ENCODE measurements at places on chromosomes 7 and 10.

GRCh38 chr7:118330388-118330787, 105.9 kb downstream of the ANKRD7 start:
- DNase-seq, result no peak

DNA sequence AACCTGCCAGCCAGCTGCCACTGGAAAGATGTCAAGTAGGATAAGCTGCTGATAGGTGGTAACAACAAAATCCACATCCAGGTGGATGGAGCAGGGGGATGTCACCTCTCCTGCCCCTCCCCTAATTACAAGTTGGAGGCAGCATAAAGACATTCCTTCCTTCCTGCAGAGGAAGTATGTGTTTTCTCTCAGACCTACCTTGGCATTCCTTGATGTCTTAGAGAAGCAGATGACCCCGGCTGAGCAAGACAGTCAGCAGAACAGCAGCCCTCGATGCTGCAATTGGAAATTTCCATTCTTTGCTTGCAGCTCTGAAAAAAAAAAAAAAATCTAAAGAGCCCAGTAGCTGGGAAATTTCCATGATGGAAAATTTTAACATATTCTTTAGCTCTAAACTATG, 137.5 kb upstream of the MKLN1 start:
- DNase-seq, result no peak

DNA sequence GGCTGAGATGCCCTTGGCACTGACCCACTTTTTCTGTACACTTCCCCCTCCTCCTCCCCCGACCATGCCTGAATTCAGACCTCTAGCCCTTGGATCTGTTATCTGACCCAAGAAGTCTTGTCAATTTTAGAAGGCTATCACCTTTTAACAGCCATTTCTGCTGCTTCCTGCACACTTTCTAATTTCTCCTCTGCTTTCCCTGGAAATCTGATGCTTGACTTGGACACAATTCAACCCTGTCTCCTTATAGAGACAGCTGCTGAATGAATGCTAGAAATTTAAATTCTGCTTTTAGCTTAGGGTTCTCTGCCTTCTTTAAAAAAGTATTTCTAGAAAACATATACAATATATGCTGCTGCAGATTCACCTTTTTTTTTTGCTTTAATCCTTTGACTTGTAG, 417.9 kb upstream of the KLF6 start:
- DNase-seq, result no peak

DNA sequence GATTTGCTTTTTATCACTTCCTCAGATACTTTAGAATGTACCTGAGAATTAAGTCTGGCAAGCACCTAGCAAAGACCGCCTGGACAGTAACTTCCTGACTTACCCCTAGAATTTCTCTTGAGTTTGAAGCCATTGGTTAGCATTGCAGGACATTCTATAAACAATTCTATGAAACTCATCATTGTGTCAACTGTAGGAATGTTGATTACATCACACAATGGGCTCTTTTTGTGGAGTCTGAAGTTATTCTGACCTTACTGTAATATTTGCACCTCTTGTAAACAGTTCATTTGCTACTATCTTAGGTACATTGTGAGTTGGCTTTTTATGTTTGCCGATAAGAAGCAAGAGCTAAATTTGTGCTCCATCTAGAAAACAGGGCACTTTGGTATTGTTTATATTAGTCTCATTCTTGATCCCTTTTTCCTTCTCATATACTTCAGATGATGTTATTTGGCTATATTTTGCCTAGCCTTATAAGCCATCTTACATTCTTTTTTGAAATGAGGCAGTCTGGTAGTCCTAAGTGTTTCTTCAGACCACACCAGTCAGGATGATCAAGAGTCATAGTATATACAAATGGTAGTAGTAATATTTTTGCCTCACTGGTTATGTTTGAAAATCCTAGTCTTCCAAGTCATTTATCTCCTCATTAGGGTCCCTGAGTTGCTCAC, 52.4 kb downstream of the CASD1 start:
- peak; percentile 28 for DNase-seq

DNA sequence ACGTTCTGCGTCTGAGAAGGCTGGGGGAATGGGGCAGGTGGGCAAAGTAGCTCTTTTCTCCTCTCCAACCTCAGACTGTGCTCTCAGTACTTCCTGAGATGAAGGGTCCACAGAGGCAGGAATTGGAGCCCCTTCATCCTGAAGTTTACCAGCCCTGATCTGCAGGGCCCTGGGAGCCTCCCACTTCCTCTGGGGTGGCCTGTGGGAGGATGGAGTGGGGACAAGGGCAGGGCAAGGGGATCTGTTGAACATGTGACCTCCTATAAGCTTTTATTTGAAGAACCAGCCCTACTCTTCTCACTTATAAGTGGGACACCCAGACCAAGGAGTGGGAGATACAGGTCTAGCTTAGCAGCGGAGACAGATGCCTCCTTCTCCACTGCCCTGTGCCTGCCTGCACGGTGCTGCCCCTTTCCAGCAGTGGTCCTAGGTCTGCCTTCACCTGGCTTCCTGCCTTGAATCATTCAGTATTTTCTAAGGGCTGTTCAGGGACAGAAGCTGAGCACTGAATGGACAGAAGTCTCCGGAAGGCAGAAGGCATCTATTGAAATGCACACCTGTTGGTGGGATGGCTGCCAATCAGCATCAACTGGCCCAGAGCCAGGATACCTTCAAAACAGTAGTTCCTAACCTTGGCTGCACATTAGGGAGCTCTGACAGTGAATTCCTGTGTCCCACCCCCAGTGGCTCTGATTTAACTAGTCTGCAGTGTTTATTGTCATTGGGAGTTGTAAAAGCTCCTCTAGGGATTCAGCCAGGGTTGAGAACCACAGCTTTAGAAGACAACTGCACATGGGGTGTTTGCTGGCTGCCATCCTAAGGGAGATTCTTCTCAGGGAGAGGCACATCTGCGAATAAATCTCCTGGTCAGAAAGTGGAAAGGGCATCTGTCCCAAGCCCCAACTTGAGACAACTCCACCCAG, 2.7 kb upstream of the ARHGAP22 start:
- DNase-seq, result peak; percentile 55

GRCh38 chr7:128408709-128409595, 830 bp downstream of the IMPDH1 start:
- no peak for DNase-seq

GRCh38 chr10:70293169-70293843, 9.5 kb upstream of the NPFFR1 start:
- no peak for DNase-seq

GRCh38 chr7:107262857-107263256, 94.1 kb downstream of the HBP1 start:
- DNase-seq, result no peak

- DNase-seq, result no peak
These were observed 65.7 kb downstream of the GBF1 start for GRCh38 chr10:102311025-102311420.

- no peak for DNase-seq
These were observed 177.6 kb upstream of the PITRM1 start for GRCh38 chr10:3350205-3350604.

- no peak for DNase-seq
These were observed 421.4 kb downstream of the SDK1 start for GRCh38 chr7:3722396-3722922.

- DNase-seq, result no peak
These were observed 417.7 kb upstream of the CELF2 start for GRCh38 chr10:10600004-10600403.

GRCh38 chr10:69475433-69475830, 24.2 kb downstream of the TSPAN15 start:
- no peak for DNase-seq

- DNase-seq, result no peak
These were observed 78.1 kb upstream of the CYTH3 start for GRCh38 chr7:6350433-6351058.

- DNase-seq, result no peak
These were observed 181.3 kb downstream of the IMMP2L start for GRCh38 chr7:111380945-111381344.

DNA sequence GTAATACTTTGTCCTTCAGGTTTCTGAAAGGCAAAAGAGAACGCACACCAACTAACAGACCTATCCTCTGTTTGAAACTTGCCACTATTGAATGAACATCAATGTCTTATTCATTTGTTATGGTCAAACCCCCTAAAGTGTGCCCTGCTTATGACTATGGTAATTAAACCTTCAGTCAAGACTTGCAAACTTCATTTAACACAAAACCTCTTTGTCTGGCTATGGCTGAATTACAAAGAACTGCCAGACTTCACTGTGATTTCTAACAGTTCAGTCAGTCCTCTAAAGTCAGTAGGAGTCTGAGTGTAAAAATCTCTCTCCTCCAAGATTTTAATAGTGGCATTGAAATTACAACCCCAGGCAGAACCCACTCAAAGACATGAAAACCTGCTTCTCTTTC, 702.5 kb upstream of the LRRN3 start:
- DNase-seq, result no peak

- peak; percentile 74 for DNase-seq
These were observed 10.3 kb downstream of the SFXN3 start for GRCh38 chr10:101041252-101041761.

DNA sequence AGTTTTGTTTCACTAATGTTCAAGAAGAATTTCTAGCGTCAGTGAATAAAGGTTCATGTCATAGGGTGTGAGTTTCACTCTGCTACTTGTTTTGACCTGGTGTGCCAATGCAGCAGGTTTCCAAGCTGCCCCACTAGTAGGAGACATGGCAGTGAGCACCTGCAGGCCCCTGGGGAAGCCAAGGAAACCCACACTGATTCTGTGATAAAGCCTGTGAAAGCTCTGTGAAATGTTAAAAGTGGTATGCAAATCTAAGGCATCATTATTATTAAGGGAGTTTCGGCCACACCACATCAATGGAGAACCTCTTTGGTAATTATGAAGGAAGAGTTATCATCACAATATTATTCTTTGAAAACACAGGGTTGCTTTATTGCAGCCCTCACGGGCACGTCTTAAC, 46.4 kb downstream of the ABCB5 start:
- DNase-seq, result no peak

DNA sequence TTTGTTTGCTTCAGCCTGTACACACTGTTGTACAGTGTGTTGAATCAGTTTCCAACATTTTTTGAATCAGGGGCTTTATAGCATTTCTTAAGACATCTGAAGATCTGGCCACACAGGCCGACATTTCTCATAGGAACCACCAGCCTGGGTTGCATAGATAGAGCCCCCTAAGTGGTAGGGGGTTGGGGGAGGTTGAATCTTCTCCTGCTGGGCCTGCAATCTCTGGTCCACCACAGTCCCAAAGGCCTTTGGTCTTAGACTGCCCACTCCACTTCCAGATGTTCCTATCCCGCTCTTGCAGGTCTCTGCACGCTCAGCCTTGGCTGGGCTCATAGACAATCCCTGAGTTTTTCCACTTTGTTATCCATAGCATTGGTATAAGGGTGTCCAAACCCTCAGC, 75.4 kb upstream of the HABP2 start:
- no peak for DNase-seq

DNA sequence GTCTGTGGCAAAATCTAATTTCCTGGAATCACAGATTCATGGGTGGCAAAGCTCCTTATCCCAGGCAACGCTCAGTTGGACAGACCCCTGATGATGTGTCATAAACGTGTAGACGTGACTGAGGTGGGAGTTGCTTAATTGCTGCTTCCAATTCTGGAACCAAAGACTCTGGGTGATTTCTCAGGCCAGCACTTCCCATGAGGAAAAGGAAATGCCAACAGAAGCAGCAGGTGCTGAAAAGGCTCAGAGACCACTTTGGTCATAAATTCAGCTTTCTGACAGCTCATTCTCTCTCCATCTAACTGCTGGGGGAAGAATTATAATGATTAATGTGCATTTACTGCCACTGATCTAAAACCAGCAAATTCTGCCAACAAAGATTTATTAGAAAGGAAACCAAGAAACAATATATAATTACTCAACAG, 88.7 kb downstream of the OSBPL3 start:
- DNase-seq, result no peak

GRCh38 chr10:133258066-133258817, 18.4 kb downstream of the ADAM8 start:
- DNase-seq, result peak; percentile 65

GRCh38 chr10:23474626-23475025, 35.8 kb downstream of the OTUD1 start:
- no peak for DNase-seq

- no peak for DNase-seq
These were observed 109.7 kb upstream of the NAMPT start for GRCh38 chr7:106394526-106394925.

GRCh38 chr10:133217800-133218589, 12.0 kb upstream of the UTF1 start:
- DNase-seq, result no peak

DNA sequence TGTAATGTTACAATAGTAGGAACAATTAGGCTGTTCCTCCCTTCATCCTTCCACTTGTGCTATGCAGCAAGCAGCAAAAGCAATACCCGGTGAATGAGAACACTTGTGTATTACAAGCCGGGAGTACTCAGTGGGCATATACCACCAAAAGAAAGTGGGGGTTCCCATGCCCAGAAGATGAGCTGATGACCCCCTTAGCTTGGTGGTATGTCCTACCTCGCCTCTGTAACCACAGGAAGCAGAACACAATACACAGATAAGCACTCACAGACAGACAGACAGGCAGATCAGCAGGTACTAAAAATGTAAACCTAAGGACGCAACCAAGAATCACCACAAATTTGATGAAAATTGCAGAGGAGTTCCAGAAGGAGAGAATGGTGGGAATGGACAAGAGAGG, 15.5 kb upstream of the KIF20B start:
- DNase-seq, result no peak

DNA sequence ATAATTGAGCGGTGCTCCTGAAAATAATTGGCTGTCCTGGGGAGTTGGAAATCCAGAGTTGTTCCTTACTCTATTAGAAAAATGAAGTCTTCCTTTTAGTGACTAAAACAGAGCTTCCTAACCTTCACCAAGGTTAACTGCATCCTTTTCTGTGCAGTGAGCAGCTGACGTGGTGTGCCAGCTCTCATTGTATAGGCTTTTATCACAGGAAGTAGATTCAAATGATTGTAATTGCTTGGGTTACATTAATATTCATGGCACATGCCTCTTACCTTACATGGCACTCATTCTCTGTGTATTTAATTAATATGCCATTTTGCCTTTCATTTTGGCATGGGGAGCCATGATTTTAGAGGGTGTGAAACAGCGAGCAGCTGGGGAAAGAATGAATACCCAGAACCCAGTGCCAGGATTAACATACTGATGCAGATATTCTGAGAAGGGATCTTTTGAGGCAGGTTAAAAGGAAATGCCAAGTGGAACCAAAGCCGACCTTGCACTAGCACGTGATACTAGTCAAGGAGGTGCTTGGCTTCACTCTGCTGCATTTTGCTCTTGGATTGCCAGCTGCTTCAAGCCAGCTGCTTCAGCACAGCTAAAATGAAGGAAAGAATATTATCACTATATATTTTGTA, 115.3 kb downstream of the ST7 start:
- DNase-seq, result no peak
